ENCODE measurements at places on chromosomes 4 and X.

- no peak for DNase-seq
Measured at GRCh38 chrX:13419276-13419675, 99.4 kb upstream of the ATXN3L start.

DNA sequence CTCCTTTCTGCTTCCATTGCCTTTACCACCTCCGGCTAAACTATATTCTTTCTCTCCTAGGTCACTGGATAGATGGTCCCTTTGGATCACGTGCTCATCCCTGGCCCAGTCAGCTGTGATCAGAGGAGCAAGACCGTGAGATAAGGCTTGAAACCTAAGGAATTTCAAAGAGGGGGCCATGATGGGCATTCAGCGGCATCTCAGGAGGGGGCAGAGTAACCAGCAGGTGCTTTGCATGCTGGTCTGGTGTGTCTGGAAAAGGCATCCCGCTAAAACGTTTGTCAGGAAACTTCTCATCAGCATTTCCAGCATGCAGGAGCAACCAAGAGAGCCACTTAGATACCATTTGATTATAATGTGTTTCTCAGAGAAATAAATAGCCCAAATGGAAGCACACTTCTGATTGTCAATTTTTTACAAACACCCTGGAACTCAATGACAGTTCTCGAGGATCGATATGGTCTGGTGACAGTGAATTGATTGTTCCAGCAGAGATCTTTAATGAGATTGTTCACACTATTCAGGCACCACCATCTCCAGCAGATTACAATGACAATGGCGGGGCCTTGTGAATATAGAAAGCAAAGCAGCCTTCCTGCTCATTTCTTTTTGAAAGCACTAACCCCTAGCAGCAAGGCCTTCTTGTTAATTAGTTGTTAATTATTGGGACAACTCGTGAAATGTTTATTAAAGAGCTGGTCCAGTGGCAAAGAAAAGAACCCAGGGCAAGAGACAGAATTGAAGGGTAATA lies 327.1 kb downstream of the PTTG2 start:
- no peak for DNase-seq

- DNase-seq = peak; percentile 51
Measured at GRCh38 chr4:102535398-102536082, 34.4 kb downstream of the NFKB1 start.

DNA sequence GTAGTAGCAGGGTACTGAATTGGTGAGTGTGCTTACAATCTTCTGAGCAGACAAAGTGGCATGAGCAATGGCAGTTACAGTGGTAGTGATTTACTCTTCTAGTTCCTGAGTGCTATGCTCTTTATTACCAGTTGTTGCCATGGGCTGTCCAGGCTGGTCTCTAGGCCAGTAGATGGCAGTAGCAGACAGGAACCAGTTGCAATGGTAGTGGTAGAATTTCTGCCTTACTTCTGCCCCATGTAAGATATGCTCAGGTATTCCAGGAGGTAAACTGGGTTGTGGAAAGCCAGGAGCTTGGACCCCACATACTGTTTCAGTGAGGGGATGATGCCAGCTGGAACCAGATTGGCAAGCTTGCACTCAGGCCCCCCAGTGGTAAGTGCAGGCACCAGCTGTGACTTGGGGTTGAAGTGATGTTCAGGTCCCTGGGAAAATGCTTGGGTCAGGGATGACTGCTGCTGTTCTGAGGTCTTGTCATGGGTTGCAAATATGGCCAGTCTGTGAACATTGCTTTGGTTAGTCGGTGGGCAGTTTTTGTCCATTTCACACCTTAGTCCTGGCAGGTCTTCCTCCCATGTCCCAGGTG lies 63.0 kb upstream of the ZXDB start:
- peak; percentile 0 for DNase-seq

GRCh38 chr4:65502131-65502701 lies 168.1 kb downstream of the EPHA5 start:
- peak; percentile 67 for DNase-seq

GRCh38 chr4:184357772-184358171 lies 116.6 kb downstream of the IRF2 start:
- no peak for DNase-seq

DNA sequence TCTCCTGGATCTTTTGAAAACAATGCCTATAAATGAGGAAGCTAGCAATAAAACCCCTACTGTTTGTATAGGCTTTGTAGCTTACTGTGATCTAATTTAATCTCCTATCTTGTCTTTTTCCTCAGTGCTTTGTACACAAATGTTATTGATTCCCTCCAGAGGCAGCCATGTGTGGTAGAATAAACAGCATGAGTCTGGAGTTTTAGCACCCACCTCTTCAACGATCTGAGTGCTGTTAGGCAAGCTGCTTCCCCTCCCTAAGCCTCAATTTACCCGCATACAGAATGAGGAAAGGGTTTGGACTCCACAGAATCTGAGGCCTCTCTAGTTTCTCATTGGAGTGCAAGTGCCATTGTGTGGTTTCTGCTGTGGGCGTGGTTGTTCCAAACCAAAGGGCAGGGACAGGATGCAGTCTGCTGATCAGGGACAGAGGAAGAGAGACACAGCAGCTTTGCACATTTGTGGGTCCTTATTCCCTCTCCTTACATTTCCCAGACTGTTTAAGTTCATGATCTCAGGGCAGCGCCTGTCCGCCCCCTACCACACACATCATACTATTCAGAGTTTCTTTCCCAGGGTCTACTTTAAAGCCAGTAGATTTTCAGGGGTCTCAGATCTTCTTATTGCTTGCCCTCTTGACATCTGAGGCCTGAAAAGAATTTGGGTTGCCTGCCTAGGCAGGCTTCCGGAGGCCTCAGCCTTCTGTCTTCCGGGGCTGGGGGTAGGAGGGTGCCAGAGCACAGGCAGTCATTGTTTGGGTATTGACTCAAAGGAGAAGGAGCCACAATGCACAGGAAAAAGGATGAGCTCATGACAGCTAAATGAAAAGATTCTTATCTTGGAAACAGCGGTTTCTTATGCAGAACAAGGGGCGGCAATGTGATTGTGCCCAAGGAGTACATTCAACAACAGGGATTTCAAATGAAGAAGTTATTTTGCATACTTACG lies 114.9 kb upstream of the TEX13D start:
- no peak for DNase-seq
